Activated T-cell treated with anti-CD3 and anti-CD28 coated beads, Interleukin-2, amount 50 U/mL, for 4 hours (primary cell): ENCODE measurements at places on chromosomes 13 and 19. TPM values are rescaled to one million over a fixed set of nuclear protein-coding genes. Genes with fewer than 3 reads are reported as not detected.
A peak's percentile ranks its signal among the peaks of the same experiment; 100 is the strongest.

KLF1 gene
- total RNA-seq, result 0.68 TPM

PRRG2 gene
- total RNA-seq, result 1.4 TPM

CYP2S1 gene
- total RNA-seq, result 0.27 TPM

ZNF91 gene
- 16.9 TPM for total RNA-seq

SLC46A3 gene
- 3.5 TPM for total RNA-seq

LGALS13 gene
- not detected for total RNA-seq

C1QTNF9B gene
- not detected for total RNA-seq

CBARP gene
- 0.63 TPM for total RNA-seq

MEIOSIN gene
- total RNA-seq, result not detected

ZNF446 gene
- 5.3 TPM for total RNA-seq

DNA sequence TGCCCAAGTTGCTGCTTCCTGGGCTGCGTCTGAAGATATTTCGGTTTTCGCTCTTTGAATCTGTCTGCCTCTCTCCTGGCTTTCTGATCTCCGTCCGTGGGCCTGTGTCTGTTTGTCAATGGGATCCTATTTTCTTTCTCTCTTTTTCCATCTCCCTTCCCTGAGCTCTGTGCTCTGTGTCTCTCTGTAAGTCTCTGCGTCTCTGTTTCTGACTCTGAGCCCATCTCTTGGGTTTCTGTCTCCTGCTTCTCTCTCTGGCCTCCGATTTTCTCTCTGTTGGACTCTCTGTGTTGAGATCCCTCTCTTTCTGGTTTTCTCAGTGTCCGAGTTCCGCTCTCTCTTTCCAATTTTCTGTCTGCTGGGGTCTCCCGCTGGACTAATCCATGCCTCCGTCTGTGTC is 1.7 kb downstream of the PRKCG start:
- DNase-seq, result no peak

- no peak for DNase-seq
Observed at GRCh38 chr13:43990829-43991228, 111.1 kb downstream of the LACC1 start.

DNA sequence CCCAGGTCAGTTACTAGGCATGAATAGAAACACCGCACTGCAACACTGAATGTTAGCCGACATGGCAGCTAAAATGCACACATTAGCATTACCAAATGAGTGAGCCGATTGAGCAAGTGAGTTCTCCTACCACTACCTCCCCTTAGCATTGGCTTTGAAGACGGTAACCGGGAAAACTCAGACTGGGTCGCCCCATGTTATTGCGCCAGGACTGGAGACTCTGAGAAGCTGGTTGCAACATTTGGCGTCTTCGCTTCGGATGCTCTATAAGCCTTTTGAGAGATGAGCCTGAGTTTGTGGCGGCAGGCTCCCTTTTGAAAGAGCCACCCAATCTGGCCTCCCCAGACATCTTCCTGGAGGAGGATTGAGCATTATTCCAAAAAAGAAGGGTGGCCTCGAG is 68.5 kb upstream of the POMP start:
- no peak for DNase-seq

DNA sequence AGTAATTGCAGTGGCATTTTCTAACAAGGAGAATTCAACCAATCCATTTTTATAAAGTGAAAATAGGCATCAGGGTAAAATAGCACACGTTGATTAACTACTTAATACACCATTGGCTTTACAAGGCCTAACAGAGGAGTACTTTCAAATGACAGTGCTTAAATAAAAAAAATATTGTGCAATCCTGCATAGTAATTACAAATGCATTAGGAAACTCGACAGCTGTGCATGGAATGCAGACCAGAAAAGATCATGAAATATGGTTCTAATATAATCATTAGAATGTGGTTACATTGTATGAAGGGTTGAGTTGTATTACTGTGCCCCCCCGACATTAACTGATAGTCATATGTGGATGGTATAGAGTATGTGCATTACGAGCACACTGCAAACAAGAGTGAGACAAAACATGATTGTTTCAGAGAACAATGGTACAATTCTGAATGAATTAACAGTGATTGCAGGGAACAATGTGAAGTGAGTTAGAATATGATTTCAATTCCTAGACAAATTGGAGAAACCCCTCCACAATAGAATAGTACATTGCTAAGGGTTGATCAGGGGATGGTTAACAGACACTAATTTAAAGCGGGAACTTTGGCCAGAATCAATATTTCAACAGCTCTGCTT is 270.6 kb downstream of the GPC5 start:
- DNase-seq, result no peak

- DNase-seq, result no peak
Observed at GRCh38 chr13:112940236-112940635, 28.8 kb upstream of the MCF2L start.

DNA sequence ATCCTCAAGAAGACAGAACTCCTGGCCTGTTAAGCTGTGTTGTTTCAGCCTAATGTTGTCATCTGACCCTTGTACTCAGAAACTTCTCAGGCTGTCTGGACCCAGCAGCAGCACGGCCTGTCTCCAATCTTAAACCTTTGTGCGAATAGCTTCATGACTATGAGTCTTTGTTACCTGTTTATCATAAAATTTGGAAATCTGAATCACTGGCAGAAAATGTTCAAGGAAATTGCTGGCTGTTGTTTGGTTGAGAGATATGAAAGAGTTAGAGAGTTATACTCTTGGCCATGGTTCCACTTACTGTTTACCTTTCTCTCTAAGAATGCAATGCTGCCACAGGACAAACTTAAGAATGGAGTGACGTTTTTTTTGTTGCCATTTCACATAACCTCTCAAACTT is 59.6 kb downstream of the EFNB2 start:
- no peak for DNase-seq

DNA sequence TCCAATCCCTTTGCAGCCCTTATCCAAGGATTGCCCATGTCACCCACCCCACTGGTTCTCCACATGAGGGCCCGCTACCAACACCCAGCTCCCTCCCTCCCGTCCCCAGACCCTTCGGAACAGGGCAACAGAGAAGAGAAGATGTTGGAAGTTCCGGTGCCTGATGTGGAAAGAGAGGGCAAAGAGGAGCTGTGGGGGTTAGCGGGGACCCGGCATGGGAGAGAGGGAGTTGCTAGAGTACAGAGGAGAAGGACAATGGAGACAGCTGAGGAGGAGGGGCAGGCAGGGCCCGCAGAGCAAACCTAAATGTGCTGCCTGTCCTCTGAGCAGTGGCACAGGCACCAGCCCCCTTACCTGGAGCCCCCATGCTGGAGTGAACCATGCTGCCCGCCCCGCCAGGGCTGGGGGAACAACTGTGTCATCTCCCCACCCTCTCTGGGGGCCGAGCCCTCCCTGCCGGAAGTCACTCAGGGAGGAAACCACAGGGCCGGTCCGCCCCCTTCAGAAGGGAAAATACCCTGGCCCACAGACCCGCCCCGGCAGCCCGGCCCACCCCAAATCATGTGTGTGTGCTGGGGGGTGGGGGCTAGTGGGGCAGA is at the start of gene POU2F2:
POU2F2 (minus strand) TSS at position 417 of the 599 bp plus-strand sequence; CDS start at position 382, 35 bp downstream.
- peak; percentile 91 for DNase-seq

DNA sequence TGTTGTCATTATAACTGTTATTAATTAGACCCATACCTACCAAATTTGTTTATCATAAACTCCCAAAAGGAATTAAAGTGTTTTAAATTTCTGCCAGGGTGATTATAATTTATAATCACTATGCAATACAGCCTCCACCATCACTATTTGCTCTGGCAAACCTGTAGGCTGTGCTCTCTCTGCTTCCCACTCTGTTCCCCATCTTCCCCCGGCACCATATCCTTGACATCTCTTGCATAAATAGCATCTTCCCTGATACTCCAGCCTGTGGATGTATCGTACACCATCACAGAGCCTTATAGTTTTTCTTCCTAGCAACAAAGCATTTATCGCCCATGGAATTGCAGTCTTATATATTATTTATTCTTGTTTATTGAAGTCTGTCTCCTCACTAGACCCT is 181.5 kb upstream of the TSC22D1 start:
- no peak for DNase-seq

GRCh38 chr19:45175515-45176345 is 2.3 kb downstream of the TRAPPC6A start:
- DNase-seq, result no peak

GRCh38 chr19:45668342-45668871 is 386 bp downstream of the GIPR start:
- DNase-seq, result peak; percentile 50

DNA sequence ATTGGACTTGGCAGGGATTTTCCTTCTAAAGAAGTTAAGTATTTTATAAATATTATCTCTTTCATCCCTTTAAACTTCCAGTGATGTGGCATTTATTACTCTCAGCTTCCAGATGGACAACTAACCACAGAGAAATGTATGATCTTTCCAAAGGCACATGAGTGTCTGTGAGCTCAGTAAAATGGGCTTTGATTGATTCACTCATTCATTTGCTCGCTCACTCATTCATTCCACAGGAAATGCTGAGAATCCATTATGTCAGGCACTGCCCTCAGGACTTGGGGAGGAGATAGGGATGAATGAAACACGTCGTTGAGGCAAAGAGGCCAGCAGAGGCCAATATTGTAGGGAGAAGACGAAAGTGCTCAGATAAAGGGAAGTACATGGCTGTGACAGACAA is 359.3 kb downstream of the EFNB2 start:
- no peak for DNase-seq

GRCh38 chr19:49019242-49019932 is 2.5 kb upstream of the LHB start:
- DNase-seq, result peak; percentile 65
